NCI-H1930 (cell line): ENCODE measurements at places on chromosomes 13 and 19.

DNA sequence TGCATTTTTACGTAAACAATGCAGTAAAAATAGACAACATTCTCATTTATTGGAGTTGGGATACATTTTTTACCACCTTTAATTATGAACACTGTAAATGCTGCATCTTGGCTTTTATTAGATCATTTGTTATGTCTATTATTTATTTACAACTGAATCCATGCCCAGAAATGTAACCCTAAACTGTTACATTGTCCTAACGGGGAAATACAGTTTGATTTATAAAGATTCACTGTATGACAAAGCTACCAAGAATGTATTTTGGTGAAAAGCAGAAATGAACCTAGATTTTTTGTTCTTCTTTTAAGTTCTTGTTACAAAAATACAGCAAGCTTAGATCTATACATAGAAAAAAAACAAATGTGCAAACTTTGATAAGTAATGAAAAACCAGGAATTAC is 1.1 kb downstream of the METTL21C start:
- no peak for DNase-seq

- DNase-seq: peak; percentile 89
Measured at GRCh38 chr19:9309974-9310446, 372 bp upstream of the ZNF699 start.

GRCh38 chr13:110394371-110394841 is 87.3 kb downstream of the COL4A2 start:
- no peak for DNase-seq

DNA sequence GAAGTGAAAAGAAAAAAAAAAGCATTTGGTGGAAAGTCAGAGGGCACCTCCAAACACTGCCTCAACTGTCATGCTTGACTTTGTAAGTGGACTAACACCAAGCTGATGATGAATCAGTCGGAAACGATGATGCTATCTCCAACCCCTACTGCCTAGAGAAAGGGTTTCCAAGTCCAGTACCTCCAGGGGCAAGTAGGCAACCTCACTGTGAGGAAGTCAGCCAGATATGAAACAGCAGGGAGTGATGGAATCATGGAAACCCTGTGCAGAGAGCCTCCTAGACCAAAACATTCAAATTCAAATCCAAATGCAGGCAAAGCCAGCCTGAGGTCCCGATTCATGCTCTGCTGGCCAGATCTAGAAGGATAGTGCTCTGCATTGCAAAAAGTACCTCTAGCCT is 100.9 kb upstream of the SERP2 start:
- DNase-seq: no peak

DNA sequence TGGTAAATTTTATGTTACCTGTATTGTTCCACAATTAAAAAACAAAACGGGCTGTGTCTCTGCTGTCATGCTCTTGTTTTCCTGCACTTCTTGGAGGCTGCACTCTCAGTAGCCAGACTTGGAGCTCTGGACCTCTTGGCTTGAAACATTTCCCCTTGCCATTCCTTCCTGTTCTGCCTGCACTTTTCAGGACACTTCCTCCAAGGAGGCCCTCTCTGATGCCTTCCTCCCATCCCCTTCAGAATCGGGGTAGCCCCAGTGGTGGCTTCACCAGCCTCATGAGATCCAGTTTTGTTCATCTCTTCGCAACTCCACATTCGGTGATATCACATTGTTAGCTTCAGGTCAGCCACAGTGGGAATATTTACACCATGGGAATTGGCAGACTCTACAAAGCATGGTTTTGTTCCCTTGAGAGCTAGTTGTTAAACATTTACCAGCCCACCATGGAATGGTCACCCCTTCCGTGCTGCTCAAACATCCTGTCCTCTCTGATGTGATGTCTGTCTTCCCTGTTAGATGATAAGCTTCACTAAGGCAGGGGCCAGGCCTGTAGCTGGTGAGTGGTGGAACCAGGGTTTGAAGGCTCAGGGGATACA is 40.2 kb upstream of the PEG3 start:
- no peak for DNase-seq

DNA sequence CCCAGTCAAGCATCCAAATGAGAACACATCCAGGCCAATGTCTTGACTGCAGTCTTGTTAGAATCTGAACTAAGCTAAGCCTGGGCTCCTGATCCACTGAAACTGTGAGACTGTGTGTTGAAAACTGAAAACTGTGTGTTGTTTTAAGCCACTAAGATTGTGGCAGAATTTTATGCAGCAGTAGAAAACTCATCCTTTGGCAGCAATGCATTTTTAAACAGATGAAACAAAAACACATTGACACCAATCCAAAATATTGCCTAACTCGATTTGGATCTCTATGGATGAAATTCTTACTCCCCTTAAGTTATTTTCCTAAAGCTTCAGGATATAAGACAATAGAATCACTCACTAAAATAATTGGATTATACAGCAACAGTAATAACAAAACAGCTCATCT is 202.3 kb upstream of the KLF12 start:
- no peak for DNase-seq

GRCh38 chr13:109371066-109371465 is 415.3 kb downstream of the IRS2 start:
- no peak for DNase-seq

DNA sequence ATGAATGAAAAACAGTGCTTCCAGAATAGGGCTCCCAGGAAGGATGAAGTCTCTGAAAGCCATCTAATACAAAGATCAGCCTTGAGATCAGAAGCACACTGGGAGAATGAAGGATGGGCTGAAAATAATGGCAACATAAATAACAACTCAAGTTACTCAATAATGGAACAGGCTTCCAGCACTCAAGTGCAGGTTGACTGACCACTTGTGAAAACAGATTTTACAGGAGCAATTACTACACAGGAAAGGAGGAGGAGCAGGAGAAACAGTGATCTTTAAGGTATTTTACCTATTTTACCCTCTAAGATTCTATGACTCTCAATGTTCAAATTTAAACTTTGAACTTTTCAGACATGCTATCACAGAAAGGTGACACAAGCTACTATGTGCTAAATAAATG is 106.0 kb downstream of the USP12 start:
- no peak for DNase-seq

- no peak for DNase-seq
Measured at GRCh38 chr13:84096216-84096615, 213.9 kb upstream of the SLITRK1 start.

GRCh38 chr13:36917311-36917710 is 2.7 kb downstream of the SMAD9 start:
- no peak for DNase-seq

DNA sequence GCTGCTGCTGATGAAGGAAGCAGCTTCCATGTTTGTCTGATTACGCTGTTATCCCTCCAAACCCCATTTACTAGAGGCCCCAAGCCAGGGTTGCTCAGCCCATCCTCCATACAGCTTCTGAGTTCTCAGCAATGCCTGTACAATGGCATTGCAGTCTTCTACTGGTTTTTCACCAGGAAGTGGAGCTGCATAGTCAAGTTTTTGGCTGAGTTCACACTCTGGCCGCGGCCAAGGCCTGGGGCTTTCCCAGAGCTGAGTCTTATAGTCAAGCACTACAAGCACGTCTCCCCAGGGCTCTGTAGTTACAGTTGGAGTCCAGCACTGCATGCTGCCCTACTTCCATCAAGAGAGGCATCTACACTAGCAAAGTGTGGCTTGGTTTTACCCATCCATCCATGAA is 182.5 kb downstream of the POU4F1 start:
- no peak for DNase-seq

- peak; percentile 63 for DNase-seq
Measured at GRCh38 chr19:43519436-43520088, 7.4 kb downstream of the ETHE1 start.

DNA sequence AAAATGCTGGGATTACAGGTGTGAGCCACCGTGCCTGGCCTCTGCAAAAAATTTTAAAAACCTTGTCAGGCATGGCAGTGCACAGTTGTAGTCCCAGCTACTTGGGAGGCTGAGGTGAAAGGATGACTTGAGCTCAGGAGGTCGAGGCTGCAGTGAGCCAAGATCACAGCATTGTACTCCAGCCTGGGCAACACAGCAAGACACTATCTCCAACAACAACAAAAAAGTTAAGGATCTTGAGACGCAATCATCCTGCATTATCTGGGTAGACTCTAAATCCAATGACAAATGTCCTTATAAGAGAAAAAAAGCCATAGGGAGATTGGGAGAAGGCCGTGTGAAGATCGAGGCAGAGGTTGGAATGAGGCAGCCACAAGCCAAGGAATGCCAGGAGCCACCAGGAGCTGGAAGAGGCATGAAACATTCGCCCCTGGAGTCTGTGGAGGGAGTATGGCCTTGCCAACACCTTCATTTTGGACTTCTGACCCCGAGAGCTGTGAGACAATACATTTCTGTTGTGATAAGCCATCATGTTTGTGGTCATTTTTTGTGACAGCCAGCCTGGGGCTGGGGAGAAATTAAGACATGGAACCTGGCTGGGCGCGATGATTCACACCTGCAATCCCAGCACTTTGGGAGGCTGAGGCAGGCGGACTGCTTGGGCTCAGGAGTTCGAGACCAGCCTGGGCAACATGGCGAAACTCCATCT is 5.1 kb upstream of the CA11 start:
- no peak for DNase-seq

- DNase-seq: no peak
Measured at GRCh38 chr13:51155161-51155560, 44.1 kb upstream of the C13orf42 start.

GRCh38 chr13:28958018-28958417 is 137.9 kb downstream of the MTUS2 start:
- no peak for DNase-seq

GRCh38 chr13:66501181-66501580 is 729.0 kb downstream of the PCDH9 start:
- no peak for DNase-seq

DNA sequence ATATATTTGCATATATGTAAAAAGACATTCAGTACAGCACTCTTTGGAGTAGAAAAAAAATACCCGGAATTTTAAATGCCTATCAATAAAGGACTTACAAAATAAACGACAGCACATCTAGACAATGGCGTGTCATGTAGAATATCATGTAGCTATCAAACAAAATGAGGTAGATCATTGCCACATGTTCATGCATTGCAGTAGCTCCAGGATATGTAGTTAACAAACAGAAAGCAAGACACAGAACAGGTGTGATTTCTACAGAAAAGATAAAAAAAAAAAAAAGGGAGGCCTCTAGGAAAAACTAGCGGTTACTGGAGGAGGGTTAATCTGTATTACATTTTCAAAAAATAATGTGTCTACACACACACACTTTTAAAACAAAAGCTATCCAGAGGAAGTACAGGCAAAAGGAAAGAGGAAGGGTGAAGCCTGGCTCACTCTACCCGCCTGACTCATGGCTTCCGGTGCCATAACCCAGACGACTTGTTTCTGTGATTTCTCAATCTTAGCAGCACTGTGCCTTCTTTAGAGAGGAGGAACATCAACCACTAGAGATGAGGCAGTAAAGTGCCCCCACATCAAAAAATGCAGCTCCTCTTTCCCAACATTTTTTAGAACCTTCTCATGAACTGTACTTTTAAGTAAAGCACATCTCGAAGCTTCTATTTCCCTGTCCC is 6.9 kb downstream of the KCTD12 start:
- no peak for DNase-seq

DNA sequence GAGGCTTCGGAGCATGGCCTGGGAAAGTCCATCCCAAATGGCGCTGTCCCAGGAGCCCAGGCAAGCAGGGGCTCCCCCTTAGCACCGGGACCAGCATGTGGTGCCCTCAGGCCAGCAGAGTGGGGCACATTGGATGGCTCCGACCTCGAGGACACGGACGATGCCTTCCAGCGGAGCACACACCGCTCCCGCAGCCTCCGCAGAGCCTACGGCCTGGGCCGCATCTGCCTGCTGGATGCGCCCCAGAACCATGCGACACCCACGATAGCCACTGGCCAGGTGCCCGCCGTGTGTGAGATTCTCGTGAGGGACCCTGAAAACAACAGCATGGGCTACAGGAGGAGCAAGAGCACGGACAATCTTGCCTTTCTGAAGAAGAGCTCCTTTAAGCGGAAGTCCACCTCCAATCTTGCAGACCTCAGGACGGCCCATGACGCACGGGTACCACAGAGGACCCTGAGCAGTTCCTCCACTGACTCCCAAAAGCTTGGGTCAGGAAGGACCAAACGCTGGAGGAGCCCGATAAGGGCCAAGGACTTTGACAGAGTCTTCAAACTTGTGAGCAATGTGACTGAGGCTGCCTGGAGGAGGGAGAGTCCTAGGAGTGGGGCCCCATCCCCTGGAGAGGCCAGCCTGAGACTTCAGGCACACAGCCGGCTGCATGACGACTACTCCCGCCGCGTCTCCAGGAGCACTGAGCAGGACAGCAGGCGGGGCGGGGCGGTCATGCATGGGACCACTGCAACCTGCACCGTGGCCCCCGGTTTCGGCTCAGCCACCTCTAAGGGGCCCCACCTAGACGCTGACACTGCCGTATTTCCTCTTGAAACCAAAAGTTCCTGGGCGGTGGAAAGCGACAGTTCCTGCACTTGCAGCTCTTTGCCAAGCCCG is 63.1 kb downstream of the SPATA13 start:
- DNase-seq: no peak

- peak; percentile 35 for DNase-seq
Measured at GRCh38 chr13:44575741-44576350, at the start of gene TSC22D1. Gene TSC22D1, minus strand, starts transcription at chr13:44576330. Its CDS starts 256 bp downstream, at chr13:44576074.

DNA sequence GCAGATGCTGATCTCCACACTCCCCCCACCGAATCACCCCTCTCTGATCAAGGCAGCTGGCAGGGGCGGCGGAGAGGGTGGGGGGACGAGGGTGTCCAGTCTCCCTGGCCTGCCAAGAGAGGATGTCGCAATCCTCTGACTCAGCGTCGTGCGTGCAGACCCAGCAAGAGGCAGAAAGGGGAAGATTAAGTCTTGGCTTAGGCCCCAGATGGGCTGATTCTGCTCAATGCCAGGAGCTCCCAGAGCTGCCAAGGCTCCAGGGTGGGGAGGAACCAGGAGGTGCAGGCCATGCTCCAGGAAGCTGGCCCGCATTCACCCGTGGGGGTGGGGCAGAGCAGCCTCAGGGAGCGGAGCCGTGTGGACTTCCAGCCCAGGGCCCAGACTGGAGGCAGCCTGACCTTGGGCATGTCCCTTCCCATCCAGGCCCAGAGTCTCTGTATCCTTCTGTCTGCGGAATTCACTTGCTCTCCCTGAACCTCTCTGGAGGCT is 6.6 kb upstream of the BCL3 start:
- DNase-seq: no peak

GRCh38 chr19:12694641-12695040 is 1.8 kb downstream of the FBXW9 start:
- DNase-seq: no peak

DNA sequence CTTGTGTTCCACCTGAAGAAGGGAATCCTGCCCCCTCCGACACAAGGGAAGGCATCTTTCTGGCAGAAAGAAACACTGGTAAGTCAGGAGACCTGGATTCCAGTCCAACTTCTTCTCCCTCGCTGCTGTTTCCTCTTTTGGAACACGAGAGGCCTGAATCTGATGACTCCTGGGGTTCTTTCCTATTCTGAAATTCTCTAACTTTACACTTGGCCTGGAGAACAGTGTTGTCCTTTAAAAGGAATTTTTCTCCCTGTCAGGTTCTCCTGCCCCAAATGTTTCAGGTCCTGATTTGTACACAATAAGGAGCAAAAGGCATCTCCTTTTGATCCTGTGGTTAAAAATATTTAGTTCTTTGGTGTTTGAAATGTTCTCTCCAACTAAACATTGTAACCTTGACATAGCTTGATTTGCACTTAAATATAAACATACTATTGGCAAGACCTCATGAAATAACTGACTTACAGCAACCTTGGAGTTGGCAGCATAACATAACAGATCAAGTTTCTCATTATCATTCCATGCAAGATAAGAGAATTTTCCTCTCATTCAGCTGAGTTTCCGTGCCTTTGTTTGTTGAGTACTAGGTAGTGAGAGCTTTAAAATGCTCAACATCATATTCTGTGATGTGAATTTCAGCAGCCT is 244.8 kb downstream of the COG6 start:
- no peak for DNase-seq

GRCh38 chr13:60012488-60012887 is 151.2 kb downstream of the DIAPH3 start:
- no peak for DNase-seq
